ENCODE measurements at places on chromosomes 13 and 19.

GRCh38 chr19:41612483-41612882 is 14.4 kb downstream of the CEACAM4 start:
- peaks cover 25% of the 10 kb centered on the region for H3K4me1 ChIP-seq
- no peak overlapping the region for H3K4me3 ChIP-seq
- H3K27ac ChIP-seq = no peak overlapping the region

DNA sequence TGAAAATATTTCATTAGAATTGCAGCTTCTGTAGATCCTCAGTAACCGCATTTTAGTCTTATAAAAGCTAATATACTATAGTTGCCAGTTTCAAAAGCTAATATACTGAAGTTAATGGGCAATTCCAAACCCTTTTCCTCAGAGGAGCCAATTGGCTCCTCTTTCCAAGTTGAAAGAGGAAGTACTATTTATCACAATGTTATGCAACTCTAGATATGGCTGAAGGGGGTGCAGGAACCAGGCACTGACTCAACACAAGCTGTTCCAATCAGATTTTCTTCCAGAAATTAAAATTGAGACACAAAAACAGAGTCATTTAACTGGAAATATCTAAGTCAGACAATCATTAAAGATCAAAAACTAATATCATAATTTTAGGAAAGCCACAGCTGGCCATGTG is 258.9 kb downstream of the PCDH20 start:
- no peak for DNase-seq
- no peaks in the 10 kb centered on the region for H3K36me3 ChIP-seq
- H3K27me3 ChIP-seq = no peaks in the 10 kb centered on the region
- no peaks in the 10 kb centered on the region for H3K4me1 ChIP-seq

DNA sequence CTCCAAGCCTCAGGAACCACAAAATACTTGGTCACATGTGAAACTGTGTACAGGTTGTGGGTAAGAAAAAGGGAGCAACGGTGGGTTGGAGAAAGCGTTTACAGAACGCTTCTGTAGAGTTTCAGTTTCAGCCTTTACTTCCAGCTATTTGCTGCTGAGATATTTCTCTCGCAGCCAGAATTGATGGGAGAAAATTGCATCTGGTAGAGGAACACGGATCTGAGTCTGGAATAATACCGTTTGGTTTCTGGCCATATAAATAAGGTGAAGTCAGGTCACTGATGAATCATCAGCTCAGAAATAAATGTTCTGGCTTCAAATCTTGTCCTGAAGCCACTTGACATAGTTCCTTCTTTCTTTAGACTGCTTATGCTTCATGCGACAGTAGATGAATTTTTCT is 20.3 kb upstream of the RFC3 start:
- peak overlapping the region; percentile 26 for H3K27ac ChIP-seq
- DNase-seq = no peak
- peak overlapping the region; percentile 3 for H3K4me3 ChIP-seq
- H3K36me3 ChIP-seq = no peaks in the 10 kb centered on the region

DNA sequence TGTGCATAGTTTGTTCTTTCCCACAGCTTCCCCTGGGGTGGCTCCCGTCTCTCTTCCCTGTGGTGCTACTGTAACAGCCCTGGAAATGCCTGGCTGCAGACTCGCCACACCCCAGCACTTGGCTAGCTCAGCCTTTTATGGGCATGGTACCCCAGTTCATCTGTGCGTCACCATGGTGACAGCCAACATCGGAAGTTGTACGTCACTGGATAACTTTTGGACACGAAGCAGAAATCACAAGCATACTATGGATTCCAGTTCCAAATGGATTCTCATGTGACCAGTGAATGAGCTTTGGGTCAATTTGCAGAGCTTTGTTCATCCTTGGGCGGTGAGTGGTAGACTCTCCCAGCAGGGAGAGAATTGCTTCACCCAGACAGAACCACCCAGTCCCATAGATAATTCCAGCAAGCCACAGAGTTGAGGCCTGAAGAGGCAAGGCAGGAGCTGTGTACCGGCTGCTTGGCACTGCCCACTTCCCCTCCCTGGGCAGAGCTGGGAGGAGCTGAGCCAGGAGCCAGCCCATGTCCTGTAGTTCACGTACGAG is 54.4 kb downstream of the COL4A2 start:
- H3K27ac ChIP-seq = peak overlapping the region; percentile 58
- no peaks in the 10 kb centered on the region for H3K27me3 ChIP-seq
- no peak overlapping the region for H3K4me3 ChIP-seq
- no peak for DNase-seq
- peaks cover 21% of the 10 kb centered on the region for H3K4me1 ChIP-seq

GRCh38 chr19:14915116-14915515 is 26.2 kb upstream of the OR7C2 start:
- H3K27me3 ChIP-seq = peaks cover 27% of the 10 kb centered on the region
- no peak overlapping the region for H3K4me3 ChIP-seq
- H3K4me1 ChIP-seq = no peaks in the 10 kb centered on the region
- no peaks in the 10 kb centered on the region for H3K36me3 ChIP-seq
- DNase-seq = no peak
- no peak overlapping the region for H3K27ac ChIP-seq

All from spleen (tissue), 13 donors.